ENCODE measurements at places on chromosomes 2 and 18. TPM values are rescaled to one million over a fixed set of nuclear protein-coding genes. Genes with fewer than 3 reads are reported as not detected.

Gene CEP192
- polyA plus RNA-seq = 57.2 TPM

DNA sequence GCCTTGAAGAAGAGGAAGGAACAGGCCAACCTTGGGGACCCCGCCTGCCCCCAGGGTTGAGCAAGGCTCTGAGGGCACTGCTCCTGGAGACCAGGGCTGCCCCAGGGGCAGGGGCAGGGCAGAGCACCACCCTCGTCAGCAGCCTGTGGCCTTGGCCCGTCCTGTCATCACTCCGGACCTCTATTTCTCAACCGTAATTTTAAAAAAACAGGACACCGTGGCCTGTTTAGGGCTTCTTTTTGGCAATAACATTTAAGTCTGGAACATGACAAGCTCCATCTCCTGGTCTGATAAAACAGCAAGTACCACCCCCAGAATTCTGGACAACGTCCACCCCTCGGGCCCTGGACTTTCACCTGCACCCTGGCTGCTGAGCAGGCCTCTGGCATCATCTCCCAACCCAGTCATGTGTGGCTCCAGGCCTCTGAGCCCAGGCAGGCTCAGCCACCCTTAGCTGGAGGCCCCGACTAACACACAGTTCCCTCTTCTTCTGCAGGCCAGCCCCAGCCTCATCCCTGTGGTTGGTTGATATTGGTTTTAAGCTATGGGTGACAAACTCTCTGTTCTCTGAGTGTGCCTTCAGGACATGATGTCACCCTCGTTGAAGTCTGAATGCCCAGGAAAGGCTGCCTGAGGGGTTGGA is 22.6 kb upstream of the ID2 start:
- no peak for DNase-seq

DNA sequence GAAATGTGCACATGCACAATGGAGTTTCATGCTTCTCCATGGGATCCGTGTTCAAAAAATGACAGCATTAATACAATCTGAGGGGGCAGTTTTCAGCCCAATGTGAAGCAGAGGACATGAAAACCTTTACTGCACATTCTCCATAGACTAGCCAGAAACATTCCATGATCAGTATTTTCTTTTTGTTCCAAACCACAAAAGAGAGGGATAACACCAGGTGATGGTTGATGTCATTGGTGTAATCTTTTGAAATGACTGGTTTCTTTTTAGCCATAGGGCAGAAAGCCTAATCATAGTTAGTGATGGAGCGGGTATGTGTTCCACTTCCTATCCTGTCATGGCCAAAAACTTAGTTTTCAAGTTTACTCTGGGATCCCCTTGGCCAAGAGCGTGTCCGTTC is 1.8 kb upstream of the KYNU start:
- no peak for DNase-seq

GRCh38 chr2:15796167-15796942 is 144.0 kb upstream of the MYCN start:
- DNase-seq = no peak

DNA sequence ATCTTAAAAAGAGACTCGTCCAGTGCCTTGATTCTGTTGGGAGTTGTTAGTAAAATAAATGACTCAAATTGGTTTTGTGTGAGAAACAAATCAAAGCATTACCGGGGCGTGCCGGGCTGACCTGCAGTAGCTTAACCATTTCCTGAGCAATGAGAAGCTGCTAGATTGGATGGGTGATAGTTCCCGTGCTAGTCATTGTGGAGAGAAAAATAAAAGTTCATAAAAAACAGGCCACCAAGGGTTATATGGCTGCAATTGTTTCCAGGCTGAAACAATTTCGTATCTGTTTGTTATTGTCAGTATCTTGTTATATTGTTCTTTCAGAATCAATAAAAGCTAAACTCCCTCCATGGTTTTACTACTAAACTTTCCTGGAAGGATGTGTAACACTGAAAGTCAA is 314.4 kb downstream of the MTX2 start:
- no peak for DNase-seq

Gene HMSD
- 0.52 TPM for polyA plus RNA-seq
